Liver (tissue), 10 donors: ENCODE measurements at places on chromosomes 11 and 22.

DNA sequence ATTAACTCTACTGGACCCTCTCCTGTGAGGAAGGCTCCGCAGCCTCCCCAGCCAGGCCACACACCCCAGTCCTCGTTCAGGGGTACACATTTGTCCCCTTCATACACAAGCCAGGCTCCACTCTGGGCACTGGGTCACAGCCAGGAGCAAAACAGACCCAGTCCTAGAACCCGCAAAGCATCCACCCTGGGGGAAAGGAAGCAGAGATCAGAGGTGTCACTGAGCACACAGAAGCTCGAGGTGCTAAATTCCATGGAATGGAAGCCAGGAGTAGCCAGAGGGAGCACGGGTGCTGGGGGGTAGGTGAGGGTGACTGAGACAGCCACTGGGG, 43.6 kb upstream of the TH start:
- DNase-seq: no peak
- no peak overlapping the region for H3K27ac ChIP-seq
- peaks cover 9% of the 10 kb centered on the region for H3K4me1 ChIP-seq
- H3K36me3 ChIP-seq: no peaks in the 10 kb centered on the region
- H3K4me3 ChIP-seq: no peak overlapping the region
- H3K27me3 ChIP-seq: no peaks in the 10 kb centered on the region

DNA sequence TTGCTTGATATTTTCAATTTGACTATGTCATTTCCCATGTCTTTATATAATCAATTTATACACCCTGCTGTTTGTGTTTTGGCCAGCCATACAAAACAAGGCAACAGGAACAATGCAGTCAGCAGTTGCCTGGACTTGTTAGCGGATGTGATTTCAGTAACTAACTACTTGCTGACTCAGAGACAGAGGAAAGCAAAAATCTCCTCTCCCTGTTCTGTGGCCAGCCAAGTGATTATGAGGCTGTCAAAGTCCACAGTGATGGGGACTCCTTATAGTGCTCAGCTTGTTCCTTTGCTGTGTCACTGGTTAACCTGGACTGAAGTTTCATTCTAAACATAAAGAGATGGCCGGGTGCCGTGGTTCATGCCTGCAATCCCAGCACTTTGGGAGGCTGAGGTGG, 32.6 kb upstream of the APLP2 start:
- no peak overlapping the region for H3K27ac ChIP-seq
- no peaks in the 10 kb centered on the region for H3K27me3 ChIP-seq
- no peak overlapping the region for H3K4me3 ChIP-seq
- no peaks in the 10 kb centered on the region for H3K4me1 ChIP-seq
- DNase-seq: no peak
- no peaks in the 10 kb centered on the region for H3K36me3 ChIP-seq

GRCh38 chr11:135033540-135033939, 621.5 kb upstream of the B3GAT1 start:
- H3K36me3 ChIP-seq: no peaks in the 10 kb centered on the region
- H3K27me3 ChIP-seq: no peaks in the 10 kb centered on the region
- H3K4me1 ChIP-seq: no peaks in the 10 kb centered on the region
- H3K27ac ChIP-seq: no peak overlapping the region
- no peak overlapping the region for H3K4me3 ChIP-seq

- H3K4me1 ChIP-seq: peaks cover 28% of the 10 kb centered on the region
- no peaks in the 10 kb centered on the region for H3K27me3 ChIP-seq
- peak overlapping the region; percentile 97 for H3K27ac ChIP-seq
- H3K36me3 ChIP-seq: peaks cover 28% of the 10 kb centered on the region
- H3K4me3 ChIP-seq: peak overlapping the region; percentile 72
These were observed 1.2 kb upstream of the HSPA8 start for GRCh38 chr11:123062892-123063825.

DNA sequence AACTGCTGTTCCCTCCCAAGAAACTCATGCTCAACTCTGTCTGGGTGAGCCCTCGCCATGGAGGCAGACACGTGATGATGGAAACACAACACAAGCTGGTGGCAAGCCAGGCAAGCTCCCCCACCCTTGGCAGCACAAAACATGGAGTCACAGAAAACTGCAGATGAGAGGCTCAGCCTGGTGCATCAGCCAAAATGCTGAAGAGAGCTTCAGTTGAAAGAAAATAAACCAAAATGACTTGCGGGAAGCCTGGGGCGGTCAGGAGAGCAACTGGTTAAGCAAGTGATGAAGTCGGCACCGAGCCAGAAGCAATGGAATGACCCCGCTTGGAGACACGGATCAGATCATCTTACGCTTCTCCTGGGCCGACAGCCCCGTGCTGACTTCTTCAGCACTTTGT, 68.3 kb downstream of the C11orf58 start:
- no peaks in the 10 kb centered on the region for H3K36me3 ChIP-seq
- H3K27me3 ChIP-seq: no peaks in the 10 kb centered on the region
- peaks cover 42% of the 10 kb centered on the region for H3K4me1 ChIP-seq
- no peak overlapping the region for H3K27ac ChIP-seq
- no peak overlapping the region for H3K4me3 ChIP-seq

DNA sequence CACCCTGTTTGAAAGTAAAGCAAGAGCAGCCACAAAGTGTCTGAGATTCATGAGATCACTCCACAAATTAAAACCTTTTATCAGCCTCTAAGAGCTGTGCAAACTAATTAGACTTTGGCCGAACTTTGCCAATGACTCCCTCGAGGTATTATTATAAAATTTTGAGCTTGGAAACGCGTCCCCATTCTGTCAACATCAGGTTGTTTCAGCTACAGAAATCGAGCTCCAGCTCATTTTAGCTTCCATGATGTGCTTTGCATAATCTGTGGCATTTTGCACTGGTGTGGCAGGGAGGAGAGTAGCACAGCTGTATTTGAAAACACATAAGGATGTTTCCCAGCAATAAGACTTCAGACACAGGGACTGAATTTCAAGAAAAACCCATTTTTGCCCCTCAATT, 872.2 kb downstream of the NTM start:
- H3K4me1 ChIP-seq: no peaks in the 10 kb centered on the region
- DNase-seq: no peak
- H3K36me3 ChIP-seq: no peaks in the 10 kb centered on the region
- H3K4me3 ChIP-seq: no peak overlapping the region

GRCh38 chr11:130510407-130511006, 62.1 kb downstream of the ADAMTS15 start:
- no peak overlapping the region for H3K4me3 ChIP-seq
- no peaks in the 10 kb centered on the region for H3K27me3 ChIP-seq
- H3K36me3 ChIP-seq: no peaks in the 10 kb centered on the region
- no peak for DNase-seq
- H3K27ac ChIP-seq: no peak overlapping the region
- H3K4me1 ChIP-seq: no peaks in the 10 kb centered on the region

GRCh38 chr11:9525116-9525515, 48.4 kb upstream of the WEE1 start:
- no peak for DNase-seq
- H3K4me3 ChIP-seq: no peak overlapping the region
- H3K27ac ChIP-seq: no peak overlapping the region
- no peaks in the 10 kb centered on the region for H3K27me3 ChIP-seq
- peaks cover 8% of the 10 kb centered on the region for H3K36me3 ChIP-seq

- H3K36me3 ChIP-seq: no peaks in the 10 kb centered on the region
- no peak for DNase-seq
- no peak overlapping the region for H3K27ac ChIP-seq
These were observed 824.5 kb upstream of the RAG2 start for GRCh38 chr11:37422511-37422910.

GRCh38 chr11:11965192-11965591, 43.2 kb downstream of the DKK3 start:
- H3K27me3 ChIP-seq: no peaks in the 10 kb centered on the region
- H3K27ac ChIP-seq: no peak overlapping the region
- H3K4me3 ChIP-seq: no peak overlapping the region
- peaks cover 30% of the 10 kb centered on the region for H3K4me1 ChIP-seq

- no peak for DNase-seq
- H3K27ac ChIP-seq: no peak overlapping the region
- H3K4me3 ChIP-seq: no peak overlapping the region
These were observed 90.2 kb downstream of the TRAF6 start for GRCh38 chr11:36419791-36420424.
